ENCODE measurements at places on chromosomes 4 and X.

- no peak for DNase-seq
Observed at GRCh38 chrX:74291577-74291963, 12.4 kb upstream of the ZCCHC13 start.

DNA sequence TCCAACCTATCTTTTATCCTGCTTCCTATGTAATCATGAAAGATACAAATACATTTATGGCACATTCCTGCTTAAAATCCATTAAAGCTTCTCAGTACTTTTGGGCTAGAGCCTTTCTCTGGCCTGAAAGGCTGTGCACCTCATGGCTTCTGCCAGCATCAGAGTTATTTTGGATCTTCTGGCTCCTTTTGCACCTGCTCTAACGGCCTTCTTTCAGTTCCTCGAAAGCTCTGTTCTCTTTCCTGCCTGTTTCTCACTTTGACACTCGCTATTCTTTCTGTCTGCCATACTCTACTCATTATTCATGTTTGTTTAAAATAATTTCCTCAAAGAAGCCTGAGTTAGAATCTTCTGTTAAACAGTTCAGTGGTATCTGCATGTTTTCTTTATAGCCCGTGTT is 86.0 kb downstream of the LRP2BP start:
- no peak for DNase-seq

DNA sequence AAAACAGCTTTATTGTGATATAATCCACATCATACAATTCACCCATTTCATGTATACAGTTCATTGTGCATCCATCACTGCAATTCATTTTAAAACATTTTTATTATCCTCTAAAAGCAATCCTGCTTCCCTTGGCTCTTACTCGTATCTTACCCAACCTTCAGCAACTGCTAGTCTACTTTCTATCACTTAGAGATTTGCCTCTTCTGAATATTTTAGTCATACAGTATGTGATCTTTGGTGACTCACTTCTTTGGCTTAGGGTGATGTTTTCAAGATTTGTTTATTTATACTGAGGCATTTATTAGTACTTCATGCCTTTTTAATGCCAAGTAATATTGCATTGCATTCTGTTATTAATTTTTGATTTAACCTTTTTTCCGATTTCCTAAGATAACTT is 15.0 kb upstream of the MSMO1 start:
- no peak for DNase-seq

DNA sequence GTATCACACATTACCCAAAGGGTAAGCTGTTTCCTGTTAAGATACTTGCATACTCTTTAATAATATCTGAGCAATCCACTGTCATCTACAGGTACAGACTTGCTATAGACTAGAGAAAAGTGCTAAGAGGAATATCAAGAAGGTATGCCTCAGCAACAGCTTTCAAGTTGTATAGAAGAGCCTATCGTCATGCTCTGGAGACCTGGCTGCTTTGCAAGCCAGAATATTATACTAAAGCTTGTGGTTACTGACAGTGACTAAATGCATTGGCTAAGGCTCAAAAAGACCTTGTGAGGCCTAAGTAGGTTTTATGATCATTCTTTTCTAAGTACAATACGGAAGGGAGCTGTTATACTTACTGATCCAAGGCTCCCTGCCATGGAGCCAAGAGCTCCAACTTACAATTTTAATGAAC is 11.3 kb downstream of the LAMP2 start:
- no peak for DNase-seq

DNA sequence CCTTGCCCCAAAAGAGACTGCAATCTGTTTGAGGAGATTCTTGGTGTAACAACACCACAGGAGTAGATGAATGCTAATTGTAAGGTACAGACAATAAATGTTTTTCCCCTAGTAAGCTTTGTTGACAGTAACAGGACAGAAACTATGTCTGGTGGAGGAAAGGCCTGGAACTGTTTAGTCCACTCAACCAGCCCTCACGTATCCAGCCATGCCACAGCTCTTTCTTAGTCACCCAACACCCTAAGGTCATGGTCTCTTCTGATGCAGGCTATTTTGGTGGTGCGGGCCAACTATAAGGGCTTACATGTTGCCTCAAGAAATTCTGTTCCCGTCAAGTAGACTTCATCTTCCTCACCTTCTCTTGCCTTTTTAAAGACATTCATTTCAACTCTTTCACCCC is 75.9 kb upstream of the GAB1 start:
- no peak for DNase-seq

- DNase-seq = no peak
Observed at GRCh38 chr4:126318376-126318775, 1003.6 kb downstream of the FAT4 start.

- DNase-seq = no peak
Observed at GRCh38 chr4:112213091-112213490, 18.5 kb upstream of the AP1AR start.

- DNase-seq = peak; percentile 20
Observed at GRCh38 chr4:77433418-77433733, 172.2 kb upstream of the CXCL13 start.

GRCh38 chr4:163610648-163611047 is 116.2 kb downstream of the TMA16 start:
- no peak for DNase-seq

GRCh38 chrX:134990801-134991481 is at the start of gene SMIM10:
Gene SMIM10, plus strand, starts transcription at chrX:134990991. Its CDS starts 105 bp downstream, at chrX:134991096.
- DNase-seq = peak; percentile 7

- DNase-seq = no peak
Observed at GRCh38 chr4:181793096-181793495, 450.1 kb upstream of the TENM3 start.

DNA sequence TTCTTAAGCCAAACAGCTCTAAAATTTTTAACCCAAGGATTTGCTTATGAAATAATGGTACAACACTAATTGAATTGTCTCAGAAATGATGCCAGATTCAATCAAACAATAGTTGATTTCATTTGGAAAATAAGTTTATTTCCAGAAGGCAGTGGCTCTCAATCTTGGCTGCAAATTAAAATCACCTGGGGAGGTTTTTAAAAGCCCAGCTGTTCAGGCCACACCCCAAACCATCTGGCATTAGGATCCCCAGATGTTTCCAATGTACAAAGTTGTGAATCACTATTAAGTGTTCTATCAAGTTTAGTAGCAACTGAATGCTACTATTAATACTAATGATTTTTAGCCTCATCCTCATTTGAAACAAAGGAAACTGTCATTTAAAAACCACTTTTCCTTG is 22.2 kb downstream of the TMEM184C start:
- no peak for DNase-seq

- DNase-seq = no peak
Observed at GRCh38 chrX:110022599-110023448, 19.9 kb downstream of the TMEM164 start.

DNA sequence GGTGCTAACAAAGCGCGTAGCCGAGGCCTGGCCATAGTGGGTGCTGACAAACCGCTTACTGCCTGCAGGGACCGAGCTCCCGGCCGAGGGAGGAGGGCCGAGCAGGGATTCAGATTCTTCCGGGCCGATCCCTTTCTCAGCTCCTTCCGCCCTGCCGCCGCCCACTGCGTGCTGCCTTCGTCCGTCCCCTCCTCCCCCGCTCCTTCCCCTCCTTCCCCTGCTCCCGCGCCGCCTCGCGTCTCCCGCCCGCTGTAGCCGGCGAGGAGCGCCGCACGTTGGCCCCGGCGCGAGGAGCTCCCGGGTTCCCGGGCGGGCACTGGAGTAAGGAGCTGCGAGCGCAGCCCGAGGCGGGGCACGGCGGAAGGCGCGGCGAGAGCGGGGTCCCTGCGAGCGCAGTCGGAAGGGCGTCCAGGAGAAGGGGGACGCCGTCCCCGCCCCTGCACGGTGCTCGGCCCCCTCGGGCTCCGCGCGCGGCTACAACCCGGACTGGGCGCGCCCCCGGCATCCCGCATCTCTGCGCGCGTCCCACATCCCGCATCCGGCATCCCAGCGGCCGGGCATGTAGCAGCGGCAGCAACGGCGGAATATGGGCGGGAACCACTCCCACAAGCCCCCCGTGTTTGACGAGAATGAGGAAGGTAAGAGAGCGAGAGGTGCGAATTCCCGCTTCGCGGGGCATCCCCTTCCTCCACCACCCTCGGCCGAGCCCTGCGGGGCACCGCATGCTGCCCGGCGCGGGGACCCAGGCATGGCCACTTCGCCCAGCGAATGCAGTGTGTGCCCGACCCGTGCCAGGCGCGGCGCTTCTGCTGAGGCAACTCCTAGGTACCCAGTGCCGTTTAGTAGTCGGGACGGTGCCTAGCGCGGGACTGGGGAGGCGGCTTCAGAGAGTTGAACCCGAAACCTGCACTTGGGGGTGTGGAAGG is at the start of gene STK32B:
STK32B (plus strand) TSS at position 203 of the 926 bp plus-strand sequence.
- no peak for DNase-seq

- DNase-seq = peak; percentile 56
Observed at GRCh38 chr4:40924096-40924792, 174.5 kb downstream of the NSUN7 start.

GRCh38 chrX:29471829-29472228 is 743.5 kb upstream of the MAGEB2 start:
- no peak for DNase-seq

GRCh38 chr4:183987987-183988392 is 82.9 kb downstream of the STOX2 start:
- no peak for DNase-seq

DNA sequence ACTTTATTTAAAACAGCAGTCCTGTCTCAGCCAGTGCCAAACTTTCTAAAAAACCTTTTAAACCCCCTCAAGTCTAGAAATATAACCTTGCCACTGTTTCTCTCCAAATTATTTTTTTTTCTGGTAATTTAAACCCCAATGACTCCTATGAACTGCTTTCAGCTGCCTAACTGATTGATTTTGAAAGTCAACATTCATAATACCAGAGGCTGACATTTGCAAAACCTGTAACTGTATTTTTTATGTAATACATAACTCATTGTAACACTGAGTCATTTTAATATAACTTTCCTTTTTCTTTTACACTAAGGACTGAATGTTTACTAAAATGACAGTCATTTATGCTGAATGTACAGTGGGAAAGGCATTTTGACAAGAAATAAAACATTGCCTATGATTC is 19.1 kb upstream of the EGFL6 start:
- no peak for DNase-seq

DNA sequence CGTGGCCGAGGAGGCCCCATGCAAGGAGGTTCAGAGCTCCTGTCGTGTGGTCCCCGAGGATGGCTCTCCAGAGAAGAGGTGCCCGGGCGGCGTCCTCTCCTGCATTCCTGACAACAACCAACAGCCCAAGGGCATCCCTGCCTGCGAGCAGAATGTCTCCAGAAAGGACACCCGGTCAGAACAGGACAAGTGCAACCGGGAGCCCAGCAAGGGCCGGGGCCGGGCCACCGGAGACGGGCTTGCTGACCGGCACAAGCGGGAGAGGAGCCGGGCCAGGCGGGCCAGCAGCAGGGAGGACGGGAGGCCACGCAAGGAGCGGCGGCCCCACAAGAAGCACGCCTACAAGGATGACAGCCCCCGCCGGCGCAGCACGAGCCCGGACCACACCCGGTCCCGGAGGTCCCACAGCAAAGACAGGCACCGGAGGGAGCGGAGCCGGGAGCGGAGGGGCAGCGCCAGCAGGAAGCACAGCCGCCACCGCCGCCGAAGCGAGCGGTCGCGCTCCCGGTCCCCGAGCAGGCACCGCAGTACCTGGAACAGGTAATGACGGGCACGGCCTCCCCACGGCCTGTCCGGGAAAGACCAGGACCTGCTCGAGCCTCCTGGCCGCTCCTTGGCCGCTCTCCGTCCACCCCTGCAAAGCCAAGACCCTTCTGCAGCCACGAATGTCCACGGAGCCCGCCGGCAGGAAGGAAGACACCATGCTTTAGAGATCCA is 9.8 kb downstream of the AKAP17A start:
- no peak for DNase-seq

GRCh38 chr4:138404801-138405200 is 162.7 kb upstream of the SLC7A11 start:
- no peak for DNase-seq

GRCh38 chrX:37781814-37782213 is 2.0 kb downstream of the CYBB start:
- DNase-seq = no peak

DNA sequence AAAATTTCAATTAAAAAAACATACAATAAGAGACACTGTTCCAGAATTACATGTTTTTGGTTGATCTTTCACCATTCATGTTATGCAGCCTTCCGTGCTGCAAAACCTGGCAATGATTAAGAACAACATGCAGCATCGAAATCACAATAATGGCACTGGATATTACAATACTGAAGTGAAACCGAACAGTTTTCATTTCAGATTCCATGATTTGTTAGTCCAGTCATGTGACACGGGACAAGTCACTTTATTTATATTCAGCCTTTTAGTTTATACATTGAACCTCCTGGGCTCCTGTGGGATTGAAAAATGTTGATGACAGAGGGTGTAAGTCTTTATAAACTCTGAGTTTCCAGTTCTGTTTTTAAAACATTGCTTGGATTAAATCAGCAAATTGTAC is 142.5 kb upstream of the TTC29 start:
- no peak for DNase-seq

GRCh38 chr4:8709050-8709728 is 116.6 kb downstream of the CPZ start:
- no peak for DNase-seq

- DNase-seq = no peak
Observed at GRCh38 chrX:65300104-65300809, 234.3 kb downstream of the LAS1L start.

GRCh38 chr4:145709843-145710242 is 29.9 kb downstream of the C4orf51 start:
- no peak for DNase-seq

DNA sequence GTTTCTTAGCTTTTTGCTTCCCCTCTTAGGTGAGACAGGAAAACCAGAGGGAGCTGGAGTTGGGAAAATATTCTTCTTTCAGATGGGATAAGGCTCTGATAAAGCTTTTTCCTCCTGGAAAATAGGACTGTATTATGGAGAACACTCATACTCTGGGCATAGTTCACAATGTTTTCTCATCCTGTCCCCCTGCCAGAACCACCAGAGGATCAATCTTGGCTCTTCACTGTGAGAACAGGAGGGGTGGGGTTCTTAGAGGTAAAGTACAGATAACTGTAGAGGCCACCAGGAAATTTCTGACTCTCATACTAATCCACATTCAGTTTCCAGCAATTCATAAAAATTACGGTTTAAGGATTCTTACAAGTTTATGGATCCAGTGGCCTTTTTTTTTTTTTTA is 661.8 kb upstream of the MAGEB2 start:
- DNase-seq = no peak

- DNase-seq = no peak
Observed at GRCh38 chr4:107131295-107131694, 95.2 kb upstream of the DKK2 start.

- DNase-seq = no peak
Observed at GRCh38 chr4:5460106-5460801, 248.1 kb downstream of the EVC2 start.

GRCh38 chrX:119790977-119791436 is 423 bp downstream of the RPL39 start:
- no peak for DNase-seq

GRCh38 chrX:136689436-136689835 is 41.5 kb downstream of the CD40LG start:
- DNase-seq = no peak

DNA sequence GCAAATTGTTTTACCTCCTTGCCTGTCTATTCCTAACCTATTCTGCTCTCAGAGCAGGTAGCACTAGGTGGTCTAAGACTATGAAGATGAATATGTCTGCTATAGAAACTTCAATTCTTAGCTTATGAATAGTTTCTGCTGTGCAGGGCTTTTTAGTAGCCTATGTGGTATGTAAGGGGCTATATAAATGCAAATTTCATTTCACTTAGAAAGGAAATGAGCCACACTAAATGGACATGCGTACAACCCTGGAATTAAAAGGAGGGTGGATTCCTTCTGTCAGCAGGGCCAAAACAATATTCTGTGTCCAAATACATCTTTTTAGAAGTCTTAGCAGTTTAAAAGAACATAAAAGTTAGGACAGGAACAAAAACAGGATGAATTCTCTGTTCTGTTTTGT is 163.9 kb upstream of the GEMIN8 start:
- DNase-seq = no peak

GRCh38 chrX:25015486-25016360 is at the start of gene ARX:
Gene ARX, minus strand, starts transcription at chrX:25015965. Its CDS starts 228 bp downstream, at chrX:25015737.
- no peak for DNase-seq

Measured in CD8-positive, alpha-beta memory T cell (primary cell).